ENCODE measurements at places on chromosomes 4 and X. TPM values are rescaled to one million over a fixed set of nuclear protein-coding genes. Genes with fewer than 3 reads are reported as not detected.

- no peak for DNase-seq
These were observed 113.9 kb upstream of the SORBS2 start for GRCh38 chr4:185925910-185926360.

- no peak for DNase-seq
These were observed 65.4 kb upstream of the FAM9C start for GRCh38 chrX:13109817-13110216.

DNA sequence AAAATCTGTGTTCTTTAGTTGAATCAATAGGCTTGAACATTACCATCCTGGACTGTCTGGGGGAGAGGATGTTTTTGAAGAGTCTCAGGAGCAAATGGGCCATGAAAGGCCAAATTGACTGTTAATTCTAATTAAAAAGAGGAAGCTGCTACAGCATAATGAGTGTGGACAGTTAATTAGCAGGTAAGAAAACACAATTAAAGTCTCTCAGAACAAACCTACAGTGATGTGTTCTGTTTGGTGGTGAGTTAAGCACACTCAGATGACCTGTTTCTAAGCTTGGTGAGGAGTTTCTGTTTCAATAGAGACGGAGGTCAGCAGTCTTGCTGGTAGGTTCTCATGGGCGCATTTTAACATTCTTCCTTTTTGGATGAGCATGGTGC, 68.1 kb downstream of the DRD5 start:
- no peak for DNase-seq

- DNase-seq = no peak
These were observed 55.7 kb upstream of the GYPE start for GRCh38 chr4:143961075-143961474.

DNA sequence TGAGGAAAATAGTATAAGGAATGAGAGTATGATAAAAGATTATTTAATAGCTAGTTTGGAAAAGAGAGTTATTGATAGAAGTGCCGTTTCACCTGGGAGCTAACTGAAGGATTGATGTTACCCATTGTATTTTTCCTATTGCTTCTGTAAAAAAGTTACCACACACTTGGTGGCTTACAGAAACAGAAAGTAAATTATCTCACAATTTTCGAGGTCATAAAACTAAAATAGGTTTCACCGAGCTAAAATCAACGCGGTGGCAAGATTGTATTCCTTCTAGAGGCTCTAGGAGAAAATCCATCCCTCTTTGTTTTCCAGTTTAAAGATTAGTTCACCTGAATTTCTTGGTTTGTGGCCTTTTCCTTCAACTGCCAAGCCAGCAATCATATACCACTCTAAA, 11.1 kb upstream of the TRAM1L1 start:
- no peak for DNase-seq

- no peak for DNase-seq
These were observed 19.6 kb downstream of the ACSL1 start for GRCh38 chr4:184806229-184806550.

GRCh38 chr4:88511236-88511635, 12.3 kb downstream of the PYURF start:
- DNase-seq = peak; percentile 31

DNA sequence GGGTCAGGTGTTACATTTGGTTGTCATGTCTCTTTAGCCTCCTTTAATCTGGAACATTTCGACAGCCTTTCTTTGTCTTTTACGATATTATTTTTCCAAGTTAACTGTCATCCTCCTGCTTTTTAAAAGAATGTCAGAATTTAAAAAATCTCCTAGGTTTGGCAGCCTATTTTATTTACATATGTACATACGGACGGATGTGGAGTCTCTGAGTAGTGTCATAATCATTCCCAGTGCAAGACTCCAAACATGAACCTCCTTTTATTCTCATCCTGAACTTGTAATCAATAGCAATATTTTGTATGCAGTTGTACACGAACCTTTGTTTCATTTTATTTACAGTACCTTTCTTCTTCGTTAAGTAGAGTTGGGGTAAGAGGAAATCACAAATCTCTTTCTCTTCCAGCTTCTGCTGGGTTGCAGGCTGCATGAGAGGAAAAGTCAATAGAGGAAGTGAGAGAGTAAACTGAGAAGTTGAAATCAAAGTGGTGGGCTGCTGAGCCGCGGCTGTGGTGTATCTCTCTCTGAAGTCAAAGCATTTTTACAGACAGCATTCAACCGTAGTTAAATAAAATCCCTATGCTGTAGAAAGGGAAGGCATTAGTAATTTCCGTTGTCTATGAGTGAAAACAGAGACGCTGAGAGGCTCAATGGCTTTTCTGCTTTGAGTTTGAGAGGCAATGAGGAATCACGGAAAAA, 53.9 kb upstream of the RPS6KA3 start:
- no peak for DNase-seq

DNA sequence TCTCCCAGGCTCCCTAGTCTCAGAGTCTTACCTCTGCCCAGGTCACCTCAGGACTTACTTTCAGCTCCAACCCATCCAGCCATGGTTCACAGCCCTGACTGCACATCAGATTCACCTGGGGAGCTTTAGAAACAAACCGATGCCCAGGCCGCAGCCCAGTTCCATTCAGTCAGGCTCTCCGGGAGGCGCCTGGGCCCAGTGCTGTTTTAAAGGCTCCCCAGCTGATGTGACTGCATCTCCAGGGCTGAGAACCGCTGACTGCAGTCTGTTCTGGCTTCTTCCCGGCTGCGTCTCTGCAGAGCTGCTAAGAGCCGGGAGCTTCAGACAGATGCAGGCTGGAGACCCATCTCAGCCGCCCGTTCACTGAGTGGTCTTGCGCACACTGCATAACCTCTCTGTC, 44.4 kb upstream of the LGI2 start:
- no peak for DNase-seq

DNA sequence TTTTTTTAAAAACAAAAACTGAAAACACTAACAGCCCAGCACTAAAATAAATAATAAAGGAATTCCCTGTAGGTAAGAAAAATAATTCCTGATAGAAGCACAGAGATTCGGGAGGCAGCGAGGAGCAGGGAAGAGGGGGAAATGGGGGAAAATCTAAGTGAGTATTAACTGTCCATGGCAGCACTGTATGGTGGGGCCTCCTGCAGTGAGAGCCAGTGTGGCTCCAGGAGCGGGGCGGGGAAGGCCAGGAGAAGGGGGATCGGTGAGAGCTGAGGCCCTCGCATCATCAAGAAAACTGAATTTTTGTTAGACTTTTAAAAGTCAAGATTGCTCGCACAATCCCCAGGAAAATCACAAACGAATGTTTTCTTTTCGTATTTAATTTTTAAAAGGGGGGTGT, 14.1 kb downstream of the RNF212 start:
- DNase-seq = no peak

Gene FAM9C
- total RNA-seq = not detected

Gene COL25A1
- total RNA-seq = 0.06 TPM

Gene FGB
- total RNA-seq = not detected

Gene SPIN4
- 5.1 TPM for total RNA-seq

Gene CTAG2
- 765 TPM for total RNA-seq

Gene KIAA1210
- total RNA-seq = not detected

Gene MAGEE2
- not detected for total RNA-seq

Gene LIMCH1
- total RNA-seq = 10.6 TPM

Gene RTL3
- total RNA-seq = 1.2 TPM

Gene NPY2R
- not detected for total RNA-seq

Gene DRP2
- 7.2 TPM for total RNA-seq

Gene C4orf50
- not detected for total RNA-seq

Gene SMIM10L2A
- 0.07 TPM for total RNA-seq

Gene CENPVL1
- total RNA-seq = not detected
